ENCODE measurements at places on chromosomes 2 and 18. TPM values are rescaled to one million over a fixed set of nuclear protein-coding genes. Genes with fewer than 3 reads are reported as not detected.

The ALLC gene
- not detected for total RNA-seq

The ARID5A gene
- total RNA-seq = 8.7 TPM

The TUBA3E gene
- total RNA-seq = not detected

The RSAD2 gene
- 0.82 TPM for total RNA-seq

The IL37 gene
- total RNA-seq = not detected

The MOB1A gene
- total RNA-seq = 53.9 TPM

The HDHD2 gene
- 21.4 TPM for total RNA-seq

The IFIH1 gene
- 6.3 TPM for total RNA-seq

The ABCG8 gene
- not detected for total RNA-seq

The LIPG gene
- 33.1 TPM for total RNA-seq

The ZNF142 gene
- total RNA-seq = 5.7 TPM

The SATB2 gene
- 36.4 TPM for total RNA-seq

The RFTN2 gene
- total RNA-seq = 9.0 TPM

The BCL11A gene
- total RNA-seq = 0.08 TPM

The CTDP1 gene
- 21.9 TPM for total RNA-seq

The LCLAT1 gene
- total RNA-seq = 9.0 TPM

The STARD6 gene
- not detected for total RNA-seq

The ADD2 gene
- 0.35 TPM for total RNA-seq

The UGT1A10 gene
- not detected for total RNA-seq

The ENOSF1 gene
- 67.7 TPM for total RNA-seq

The TUBA4B gene
- not detected for total RNA-seq

The CPLX4 gene
- not detected for total RNA-seq

The TYMS gene
- total RNA-seq = 14.7 TPM

The PLGLB2 gene
- total RNA-seq = 0.23 TPM

The CDH19 gene
- under 0.01 TPM for total RNA-seq

The PSMA8 gene
- not detected for total RNA-seq

The MRO gene
- not detected for total RNA-seq

The RAPGEF4 gene
- 0.90 TPM for total RNA-seq

The YPEL5 gene
- 219 TPM for total RNA-seq

The CRYGA gene
- total RNA-seq = not detected

The DLX1 gene
- total RNA-seq = 0.38 TPM

The IGFBP2 gene
- 195 TPM for total RNA-seq

The GPR45 gene
- total RNA-seq = not detected

The SEMA4C gene
- total RNA-seq = 20.2 TPM

The SAG gene
- total RNA-seq = not detected

The REG3A gene
- total RNA-seq = not detected

The MGAT5 gene
- 26.6 TPM for total RNA-seq

The MC4R gene
- not detected for total RNA-seq

The VWA3B gene
- total RNA-seq = not detected

The RNF144A gene
- total RNA-seq = 1.7 TPM

The FOXD4L1 gene
- 0.12 TPM for total RNA-seq

The FBXO48 gene
- 0.23 TPM for total RNA-seq

The GULP1 gene
- 17.1 TPM for total RNA-seq

The HOXD13 gene
- not detected for total RNA-seq

The CNRIP1 gene
- 14.1 TPM for total RNA-seq

The FN1 gene
- 11,165 TPM for total RNA-seq

The SCN3A gene
- 3.5 TPM for total RNA-seq

The CREG2 gene
- under 0.01 TPM for total RNA-seq

The ATP6V1C2 gene
- not detected for total RNA-seq

The ARHGAP28 gene
- total RNA-seq = 7.0 TPM
